ENCODE measurements at places on chromosomes 12 and 14.

GRCh38 chr12:40819436-40820108, 127.3 kb downstream of the CNTN1 start:
- DNase-seq, result no peak

DNA sequence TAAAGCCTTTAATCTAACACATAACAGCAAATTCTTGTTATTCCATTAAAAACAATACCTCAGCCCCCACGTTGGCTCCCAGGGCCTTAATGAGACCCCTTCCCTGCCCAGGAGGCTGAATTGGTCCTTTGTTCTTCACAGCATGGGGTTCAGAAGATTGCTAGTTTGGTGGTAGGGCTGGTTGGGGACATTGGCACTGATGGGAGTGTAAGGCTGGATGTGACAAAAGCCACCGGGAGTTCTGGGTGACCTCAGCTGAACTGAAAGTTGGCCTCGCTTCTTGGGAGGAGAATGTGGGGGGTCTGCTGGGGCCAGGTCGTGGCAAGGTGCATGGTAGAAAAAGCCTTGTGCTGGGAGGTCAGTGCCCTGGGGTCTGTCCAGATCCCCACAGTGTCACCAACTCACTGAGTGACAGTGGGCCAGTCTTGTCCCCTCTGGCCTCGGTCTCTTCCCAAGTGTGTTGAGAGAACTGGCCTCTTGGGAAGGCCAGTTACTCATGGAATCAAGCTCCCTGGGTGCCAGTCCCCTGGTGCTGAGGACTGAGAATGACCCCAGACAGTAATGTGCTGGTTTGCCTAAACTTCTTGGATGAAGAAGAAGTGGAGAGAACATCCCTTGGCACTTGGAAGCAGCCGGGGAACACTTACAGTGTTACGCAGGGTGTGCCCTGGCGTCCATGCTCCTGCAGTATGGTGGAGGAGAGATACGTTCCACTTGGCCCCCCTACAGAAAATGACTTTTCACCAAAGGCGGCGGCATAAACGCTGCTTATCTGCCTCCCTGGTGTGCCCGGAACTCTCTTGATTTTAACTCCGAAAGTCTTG, 283.7 kb upstream of the RTL1 start:
- DNase-seq, result no peak

- DNase-seq, result peak; percentile 67
Observed at GRCh38 chr14:23094666-23095195, at the start of gene ACIN1. ACIN1 (minus strand) TSS chr14:23095136; CDS start chr14:23095112, 24 bp downstream.

DNA sequence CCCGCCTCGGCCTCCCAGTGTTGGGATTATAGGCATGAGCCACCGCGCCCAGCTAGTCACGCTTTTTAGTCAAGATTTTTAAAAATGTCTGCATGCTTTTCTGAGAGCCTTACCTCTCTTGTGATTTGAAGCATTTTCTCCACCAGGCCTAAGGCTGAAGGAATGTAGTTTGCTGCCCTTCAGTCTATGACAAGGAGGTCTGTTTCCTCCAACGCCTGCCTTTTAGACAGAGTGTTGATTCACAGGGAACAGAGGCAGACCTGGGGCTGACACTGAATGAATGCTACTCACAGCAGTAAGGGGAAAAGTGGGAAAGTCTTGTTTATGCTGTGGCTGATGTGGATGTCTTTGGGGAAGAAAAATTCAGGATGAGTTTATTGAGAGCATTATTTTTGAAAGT, 27.2 kb upstream of the MDM2 start:
- no peak for DNase-seq

- DNase-seq, result no peak
Observed at GRCh38 chr12:69816082-69816481, 8.9 kb upstream of the MYRFL start.

DNA sequence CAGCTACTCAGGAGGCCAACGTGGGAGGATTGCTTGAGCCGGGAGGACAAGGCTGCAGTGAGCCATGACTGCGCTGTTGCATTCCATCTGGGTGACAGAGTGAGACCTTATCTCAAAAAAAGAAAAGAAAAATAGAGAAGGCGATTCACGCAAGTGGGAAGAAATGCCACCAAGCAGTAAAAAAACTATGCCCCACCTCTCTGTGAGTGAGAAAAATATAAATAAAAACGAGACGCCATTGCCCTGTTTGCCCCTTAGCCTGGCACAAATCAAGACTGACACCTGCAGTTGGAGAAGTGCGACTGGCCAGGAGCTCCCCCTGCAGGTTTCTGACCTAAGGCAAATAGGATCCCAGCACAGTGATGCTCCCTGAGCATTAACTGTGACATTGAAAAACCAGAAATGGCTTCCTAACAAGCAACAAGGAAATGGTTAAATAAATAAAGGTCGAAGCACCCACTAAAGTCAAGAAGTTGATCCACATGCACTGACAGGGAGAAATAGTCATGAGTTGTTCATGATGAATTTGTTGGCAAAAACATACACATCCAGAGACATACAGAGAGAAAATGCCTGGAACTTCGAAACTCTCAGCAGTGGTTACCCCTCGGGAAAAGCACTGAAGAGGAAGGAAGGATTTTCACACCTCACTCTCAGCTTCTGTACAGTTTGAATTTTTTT, 21.1 kb downstream of the GSC start:
- DNase-seq, result no peak

GRCh38 chr14:34023824-34024767, 73.2 kb upstream of the EGLN3 start:
- DNase-seq, result no peak

DNA sequence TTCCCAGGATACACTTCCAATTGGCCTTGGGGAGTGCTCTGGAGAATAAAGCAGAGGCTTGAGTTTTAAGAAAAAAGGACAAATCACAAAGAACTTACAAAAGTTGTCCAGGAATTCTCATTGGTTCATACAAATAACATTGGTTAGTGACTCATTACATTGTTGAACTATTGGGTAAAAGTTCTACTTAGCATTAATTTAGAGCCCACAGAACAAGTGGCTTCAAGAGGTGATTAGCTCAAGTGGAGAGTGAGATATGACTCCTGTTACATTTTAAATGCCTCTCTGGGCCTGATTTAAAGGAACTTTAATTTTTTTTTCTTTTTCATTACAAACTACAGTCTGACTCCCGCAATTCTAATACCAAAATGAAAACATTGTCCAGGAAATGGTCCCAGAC, 72.9 kb downstream of the ASCL4 start:
- DNase-seq, result no peak

DNA sequence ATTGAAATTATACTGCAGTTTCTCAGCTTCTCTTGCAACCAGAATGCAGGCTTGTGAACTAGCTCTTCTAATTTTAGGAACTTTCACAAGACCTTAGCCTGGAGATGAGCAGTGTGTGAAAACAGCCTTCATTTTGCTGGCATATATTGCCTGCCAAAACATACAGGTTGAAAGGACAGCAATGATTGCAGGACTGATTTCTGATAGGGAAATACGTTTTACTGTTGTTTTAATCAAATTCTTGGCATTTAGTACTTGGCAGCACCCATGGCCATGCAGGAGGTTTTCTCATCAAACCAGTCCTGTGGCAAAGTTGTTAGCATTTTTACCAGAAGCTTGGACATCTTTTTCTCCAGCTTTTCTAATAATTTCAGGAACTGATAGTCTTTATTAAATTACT, 91.9 kb upstream of the MUCL1 start:
- DNase-seq, result no peak

DNA sequence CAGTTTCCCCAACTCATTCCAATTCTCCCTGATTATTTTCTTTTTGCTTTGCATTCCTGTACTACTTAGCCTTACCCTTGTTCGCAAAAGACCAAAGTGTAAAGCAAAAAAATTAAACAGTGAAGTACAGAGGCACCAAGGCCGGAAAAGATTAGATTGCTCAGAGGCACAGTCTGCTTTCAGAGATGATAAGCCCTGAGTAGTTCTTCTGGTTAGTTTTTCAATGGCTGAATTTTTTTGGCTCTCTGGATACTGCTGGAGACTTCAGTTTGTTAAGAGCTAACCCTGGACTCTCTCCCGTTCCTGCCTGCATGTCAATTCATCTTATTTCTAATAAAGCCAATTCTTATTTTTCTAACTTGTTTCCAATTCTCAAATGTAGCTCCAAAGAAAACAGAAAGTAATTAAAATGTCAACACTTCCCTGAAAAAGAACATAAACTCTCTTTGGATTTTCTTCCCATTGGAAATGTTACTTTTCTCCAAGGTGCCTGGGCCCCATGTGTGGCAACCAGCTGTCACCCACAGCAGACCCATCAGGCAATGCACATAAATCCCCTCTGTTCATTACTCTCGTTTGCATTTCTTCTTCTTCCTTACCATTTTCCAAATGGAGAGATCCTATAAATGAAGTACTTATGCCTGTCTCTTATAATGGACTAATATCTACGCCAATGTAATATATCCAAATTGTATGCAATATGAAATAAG, 142.8 kb downstream of the BTG1 start:
- no peak for DNase-seq

DNA sequence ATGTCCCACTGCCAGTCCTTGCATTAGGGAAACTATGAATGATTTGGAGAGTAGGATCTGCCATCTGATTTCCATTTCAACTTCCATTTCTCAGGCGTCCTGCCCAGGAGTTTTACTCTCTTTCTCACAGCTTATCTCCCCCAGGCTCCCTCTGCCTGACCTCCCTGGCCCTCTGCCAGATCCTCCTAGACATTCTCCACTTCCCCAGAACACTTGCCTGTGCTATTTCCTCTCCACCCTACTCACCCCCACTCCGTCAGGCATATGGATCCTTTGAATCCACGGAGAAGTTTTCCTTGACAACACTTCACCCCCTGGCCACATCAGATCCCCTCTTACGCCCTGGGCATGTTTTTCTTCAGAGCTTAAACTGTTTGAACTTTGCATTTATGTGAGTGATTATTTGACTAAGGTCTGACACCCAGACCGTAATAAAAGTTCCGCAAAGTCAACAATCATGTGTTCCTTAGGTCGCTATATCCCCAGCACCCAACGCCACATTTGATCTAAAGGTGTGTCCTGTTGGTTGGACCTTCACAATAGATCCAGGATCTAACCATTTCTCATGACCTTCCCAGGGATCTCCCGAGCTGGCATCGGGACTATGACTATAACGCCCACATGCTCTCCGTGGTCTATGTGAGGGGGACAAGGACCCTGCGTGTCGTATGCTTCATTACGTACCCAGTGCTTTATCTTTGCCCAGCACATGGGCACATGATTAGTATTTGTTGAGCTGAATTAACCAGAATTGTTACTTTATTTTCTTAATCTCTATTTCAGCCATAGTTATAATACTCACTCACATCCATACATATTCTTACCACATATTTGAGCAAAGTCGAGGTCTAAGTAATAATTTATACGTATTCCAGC, 255.8 kb upstream of the FOXN3 start:
- DNase-seq, result no peak

GRCh38 chr12:3336606-3337311, 154.2 kb upstream of the PRMT8 start:
- no peak for DNase-seq

DNA sequence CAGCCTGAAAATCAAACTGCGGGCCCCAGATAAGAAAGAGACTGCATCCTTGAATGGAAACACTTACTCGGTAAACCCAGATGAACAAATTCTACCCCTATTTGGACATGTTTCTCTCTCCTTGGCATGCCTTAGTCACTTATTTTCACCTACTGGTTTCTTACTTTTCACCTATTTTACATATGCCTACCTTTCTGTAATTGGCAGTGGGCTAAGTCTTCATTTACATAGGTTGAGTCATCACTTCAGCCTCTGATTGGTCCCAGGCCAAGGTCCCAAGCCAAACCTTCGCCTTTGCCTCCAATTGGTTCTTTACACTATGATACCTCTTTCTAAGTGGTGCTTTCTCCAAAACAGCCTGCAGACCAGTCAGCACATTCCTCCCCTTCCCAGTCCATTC, 111.3 kb downstream of the DYRK2 start:
- peak; percentile 13 for DNase-seq
